ENCODE measurements at places on chromosomes 3 and 15. TPM values are rescaled to one million over a fixed set of nuclear protein-coding genes. Genes with fewer than 3 reads are reported as not detected.

Gene NUP210
- polyA plus RNA-seq, result 23.6 TPM

Gene PPP2R3A
- polyA plus RNA-seq, result 0.26 TPM

Gene OIP5
- 1.2 TPM for polyA plus RNA-seq

Gene SLC9C1
- 0.05 TPM for polyA plus RNA-seq

Gene MEGF11
- 0.02 TPM for polyA plus RNA-seq

Gene SPINK8
- polyA plus RNA-seq, result not detected

Gene CCDC9B
- polyA plus RNA-seq, result 8.0 TPM

Gene IL5RA
- polyA plus RNA-seq, result 0.58 TPM

- H3K4me1 ChIP-seq, result peaks cover 10% of the 10 kb centered on the region
- H3K27me3 ChIP-seq, result no peaks in the 10 kb centered on the region
Measured at GRCh38 chr15:85773970-85774369, 20.8 kb downstream of the KLHL25 start.

DNA sequence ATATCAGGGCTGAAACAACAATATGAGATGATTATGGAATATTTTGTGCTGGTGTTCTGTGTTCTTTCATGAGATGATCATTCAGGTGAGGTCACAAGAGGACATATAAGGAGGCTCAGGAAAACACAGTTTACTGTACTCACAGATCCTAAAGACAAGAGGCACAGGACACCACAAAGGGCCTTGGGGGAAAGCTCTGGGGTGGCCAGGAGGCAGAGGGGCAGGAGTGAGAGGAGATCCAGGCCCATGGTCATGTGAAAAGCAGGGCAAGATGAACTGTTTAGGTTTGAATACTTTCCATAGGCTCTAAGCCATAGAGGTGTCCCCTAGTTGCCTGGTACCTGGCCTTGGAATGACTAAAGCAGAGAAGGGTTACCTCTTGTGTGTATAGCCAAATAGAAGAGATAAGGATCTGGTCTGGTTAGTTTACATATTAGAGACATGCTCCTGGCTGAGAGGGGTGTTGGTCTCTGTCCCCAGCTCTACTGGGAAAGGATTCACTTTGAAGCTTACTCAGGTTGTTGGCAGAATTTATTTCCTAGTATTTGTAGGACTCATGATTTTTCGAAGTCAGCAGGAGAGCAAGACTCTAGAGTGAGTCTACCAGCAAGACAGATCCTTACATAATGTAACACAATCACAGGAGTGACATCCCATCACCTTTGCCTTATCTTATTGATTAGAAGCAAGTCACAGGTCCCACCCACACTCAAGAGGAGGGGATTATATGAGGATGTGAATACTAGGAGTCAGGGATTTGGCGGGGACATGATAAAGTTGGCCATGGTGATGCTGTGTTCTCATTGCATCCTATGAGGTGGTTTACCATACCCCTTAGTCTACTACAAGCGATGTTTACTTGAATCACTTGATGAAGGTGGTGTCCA is 11.3 kb upstream of the TM4SF1 start:
- H3K4me1 ChIP-seq, result peaks cover 3% of the 10 kb centered on the region
- DNase-seq, result no peak
- no peaks in the 10 kb centered on the region for H3K36me3 ChIP-seq
- H3K4me3 ChIP-seq, result no peak overlapping the region
- H3K27me3 ChIP-seq, result no peaks in the 10 kb centered on the region

DNA sequence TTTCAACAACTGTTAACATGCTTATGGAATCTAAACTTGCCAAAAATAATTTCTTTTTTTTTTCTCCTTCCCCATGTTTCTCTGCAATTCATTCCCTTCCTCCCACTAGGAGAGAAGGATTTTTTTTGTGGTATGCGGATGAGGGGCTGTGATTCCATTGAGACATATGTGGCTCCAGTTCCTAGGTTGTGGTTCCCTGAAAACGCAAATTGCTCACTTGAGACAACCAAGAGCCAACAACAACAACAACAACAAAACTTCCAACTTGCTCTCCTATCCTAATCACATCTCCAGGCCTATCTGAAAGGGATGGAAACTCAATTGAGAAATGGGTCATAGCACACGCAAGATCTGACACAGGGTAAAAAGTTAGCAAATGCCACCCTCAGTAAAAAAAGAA is 406.5 kb upstream of the TGFBR2 start:
- no peak overlapping the region for H3K4me3 ChIP-seq
- H3K27me3 ChIP-seq, result no peaks in the 10 kb centered on the region
- peaks cover 28% of the 10 kb centered on the region for H3K4me1 ChIP-seq
- no peak for DNase-seq

DNA sequence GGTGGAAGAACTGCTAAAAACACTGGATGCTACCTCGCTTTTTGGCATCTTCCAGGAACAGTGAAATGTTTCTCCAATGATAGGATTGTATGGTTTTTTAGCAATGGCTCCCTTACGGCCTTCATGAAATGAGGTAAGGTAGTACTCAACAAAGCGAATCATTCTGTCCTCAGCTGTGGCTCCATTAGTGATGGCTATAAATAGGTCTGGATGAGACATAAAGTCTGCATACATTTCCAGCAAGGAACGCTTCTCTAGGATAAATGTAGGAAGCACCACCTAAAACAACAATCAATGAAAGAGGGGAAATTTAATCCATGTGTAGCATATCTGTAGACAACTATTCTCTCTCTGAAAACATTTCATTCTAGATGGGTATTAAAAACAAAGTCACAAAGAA is 32.4 kb upstream of the SNX4 start:
- H3K4me1 ChIP-seq, result no peaks in the 10 kb centered on the region
- H3K27me3 ChIP-seq, result no peaks in the 10 kb centered on the region
- no peak overlapping the region for H3K27ac ChIP-seq
- no peak for DNase-seq
- no peak overlapping the region for H3K4me3 ChIP-seq

DNA sequence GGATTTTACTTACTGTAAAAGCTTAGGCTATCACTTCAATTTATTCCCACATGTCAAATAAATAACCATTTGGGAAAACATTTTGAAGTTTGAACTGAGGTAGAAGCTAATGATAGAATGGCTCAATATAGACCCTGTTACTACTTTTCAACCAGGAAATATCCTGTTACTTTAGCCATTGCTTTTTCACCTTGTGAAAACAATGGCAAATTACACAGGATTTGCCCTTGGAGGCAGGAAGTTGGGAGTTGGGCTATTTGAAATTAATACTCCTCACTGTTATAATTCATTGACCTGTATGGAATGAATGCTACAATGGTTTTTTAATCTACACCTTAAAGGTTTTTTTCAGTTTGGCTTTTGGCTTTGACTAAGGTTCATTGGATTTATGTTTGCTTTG is 98.1 kb upstream of the UBE2E2 start:
- no peaks in the 10 kb centered on the region for H3K4me1 ChIP-seq
- H3K36me3 ChIP-seq, result no peaks in the 10 kb centered on the region
- H3K27ac ChIP-seq, result no peak overlapping the region

- no peaks in the 10 kb centered on the region for H3K36me3 ChIP-seq
- DNase-seq, result no peak
- H3K4me1 ChIP-seq, result no peaks in the 10 kb centered on the region
- no peak overlapping the region for H3K4me3 ChIP-seq
- H3K27me3 ChIP-seq, result no peaks in the 10 kb centered on the region
Measured at GRCh38 chr3:190286014-190286413, 36.2 kb downstream of the CLDN1 start.

- H3K36me3 ChIP-seq, result no peaks in the 10 kb centered on the region
- H3K4me3 ChIP-seq, result no peak overlapping the region
- H3K27me3 ChIP-seq, result no peaks in the 10 kb centered on the region
- H3K4me1 ChIP-seq, result no peaks in the 10 kb centered on the region
Measured at GRCh38 chr3:34676436-34676835, 878.0 kb downstream of the PDCD6IP start.

- no peak overlapping the region for H3K4me3 ChIP-seq
- H3K4me1 ChIP-seq, result no peaks in the 10 kb centered on the region
- H3K27me3 ChIP-seq, result no peaks in the 10 kb centered on the region
- no peaks in the 10 kb centered on the region for H3K36me3 ChIP-seq
- no peak for DNase-seq
Measured at GRCh38 chr3:127959873-127960272, 44.8 kb downstream of the KBTBD12 start.

GRCh38 chr15:101384276-101384675 is 89.2 kb upstream of the SNRPA1 start:
- H3K27ac ChIP-seq, result no peak overlapping the region
- peaks cover 6% of the 10 kb centered on the region for H3K4me1 ChIP-seq
- H3K27me3 ChIP-seq, result no peaks in the 10 kb centered on the region
- peak; percentile 64 for DNase-seq
- H3K36me3 ChIP-seq, result no peaks in the 10 kb centered on the region

- H3K4me3 ChIP-seq, result no peak overlapping the region
- no peaks in the 10 kb centered on the region for H3K36me3 ChIP-seq
- no peaks in the 10 kb centered on the region for H3K27me3 ChIP-seq
- DNase-seq, result no peak
- no peaks in the 10 kb centered on the region for H3K4me1 ChIP-seq
- H3K27ac ChIP-seq, result no peak overlapping the region
Measured at GRCh38 chr15:93417156-93417555, 328.1 kb upstream of the RGMA start.

DNA sequence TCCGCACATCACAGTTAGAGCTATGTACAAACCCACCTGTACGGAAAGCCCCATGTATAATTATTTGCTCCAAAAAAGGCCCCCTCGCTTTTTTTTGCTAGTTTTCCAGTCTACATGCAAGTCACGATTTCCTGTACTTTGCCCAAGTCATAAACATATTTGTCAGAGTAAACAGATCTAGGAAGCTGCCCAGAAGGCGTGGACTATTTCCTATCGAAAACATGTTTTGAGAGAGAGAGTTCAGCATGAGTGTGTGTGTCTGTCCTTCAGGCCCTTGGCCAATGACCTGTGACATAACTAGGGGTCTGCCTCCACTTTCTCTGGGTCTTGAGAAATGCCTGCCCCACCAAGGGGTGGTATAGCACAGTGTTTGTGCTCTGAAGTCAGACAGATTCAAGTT is 72.7 kb upstream of the HACD2 start:
- no peaks in the 10 kb centered on the region for H3K27me3 ChIP-seq
- H3K27ac ChIP-seq, result peak overlapping the region; percentile 4
- no peak for DNase-seq
- no peak overlapping the region for H3K4me3 ChIP-seq
- H3K36me3 ChIP-seq, result peaks cover 24% of the 10 kb centered on the region

- H3K36me3 ChIP-seq, result no peaks in the 10 kb centered on the region
- H3K4me3 ChIP-seq, result no peak overlapping the region
- H3K4me1 ChIP-seq, result peaks cover 11% of the 10 kb centered on the region
- no peak for DNase-seq
Measured at GRCh38 chr3:11435440-11436165, 163.4 kb downstream of the ATG7 start.

- H3K36me3 ChIP-seq, result peaks cover 17% of the 10 kb centered on the region
- peaks cover 27% of the 10 kb centered on the region for H3K4me1 ChIP-seq
- no peak overlapping the region for H3K4me3 ChIP-seq
- H3K27me3 ChIP-seq, result no peaks in the 10 kb centered on the region
Measured at GRCh38 chr15:94322141-94322540, 90.8 kb downstream of the MCTP2 start.

DNA sequence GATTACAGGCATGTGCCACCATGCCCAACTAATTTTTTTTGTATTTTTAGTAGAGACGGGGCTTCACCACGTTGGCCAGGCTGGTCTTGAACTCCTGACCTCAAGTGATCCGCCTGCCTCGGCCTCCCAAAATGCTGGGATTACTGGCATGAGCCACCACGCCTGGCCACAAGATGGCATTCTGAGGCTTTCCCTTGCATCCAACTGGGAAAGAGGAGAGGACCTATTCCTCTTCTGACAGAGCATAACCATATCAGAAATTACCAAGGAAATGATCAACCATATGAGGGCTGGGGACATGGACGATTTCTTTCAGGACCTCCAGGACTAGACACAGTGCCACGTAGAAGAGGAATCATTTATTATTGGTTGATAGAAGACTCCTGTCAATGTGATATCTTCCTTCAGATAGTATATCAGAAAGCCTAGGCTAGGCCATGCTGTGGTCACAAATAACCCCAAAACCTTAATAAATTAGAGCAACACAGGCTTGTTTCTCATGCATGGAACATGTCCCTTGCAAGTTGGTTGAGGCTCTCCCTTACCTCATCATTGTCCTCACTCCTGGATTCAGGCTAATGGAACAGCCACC is 372.3 kb upstream of the IL12A start:
- no peak overlapping the region for H3K4me3 ChIP-seq
- no peaks in the 10 kb centered on the region for H3K27me3 ChIP-seq
- no peaks in the 10 kb centered on the region for H3K4me1 ChIP-seq
- H3K27ac ChIP-seq, result no peak overlapping the region

All from spleen (tissue), 13 donors.